SHP77 (cell line): ENCODE measurements at places on chromosomes 16 and 17.
A peak's percentile ranks its signal among the peaks of the same experiment; 100 is the strongest.

DNA sequence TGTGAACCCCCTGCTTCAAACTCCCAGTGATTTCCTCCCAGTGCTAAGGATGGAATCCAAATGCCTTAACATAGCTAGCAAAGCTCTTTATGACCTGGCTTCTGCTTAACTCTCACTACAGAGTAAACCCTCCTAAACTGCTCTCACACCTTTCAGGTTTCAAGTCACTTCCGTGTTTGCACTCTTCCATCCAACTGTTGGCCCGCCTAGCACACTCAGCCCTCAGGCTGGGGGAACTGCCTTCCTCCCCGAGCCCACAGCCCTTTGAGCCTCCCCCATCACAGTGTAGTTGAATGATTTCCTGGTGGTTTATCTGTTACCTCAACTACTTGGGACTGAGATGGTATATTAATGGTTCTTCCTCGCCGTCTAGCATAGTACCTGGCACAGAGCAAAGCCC lies 342.5 kb downstream of the NPIPA8 start:
- no peak for DNase-seq

DNA sequence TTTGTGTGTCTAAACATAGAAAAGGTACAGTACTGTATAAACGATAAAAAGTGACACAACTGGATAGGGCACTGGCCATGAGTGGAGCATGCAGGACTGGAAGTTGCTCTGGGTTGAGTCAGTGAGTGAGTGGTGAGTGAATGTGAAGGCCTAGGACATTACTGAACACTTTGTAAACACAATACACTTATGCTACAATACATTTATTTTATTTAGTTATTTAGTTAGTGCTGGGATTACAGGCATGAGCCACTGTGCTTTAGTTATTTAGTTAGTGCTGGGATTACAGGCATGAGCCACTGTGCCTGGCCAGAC lies 4.6 kb downstream of the CFAP20 start:
- no peak for DNase-seq

DNA sequence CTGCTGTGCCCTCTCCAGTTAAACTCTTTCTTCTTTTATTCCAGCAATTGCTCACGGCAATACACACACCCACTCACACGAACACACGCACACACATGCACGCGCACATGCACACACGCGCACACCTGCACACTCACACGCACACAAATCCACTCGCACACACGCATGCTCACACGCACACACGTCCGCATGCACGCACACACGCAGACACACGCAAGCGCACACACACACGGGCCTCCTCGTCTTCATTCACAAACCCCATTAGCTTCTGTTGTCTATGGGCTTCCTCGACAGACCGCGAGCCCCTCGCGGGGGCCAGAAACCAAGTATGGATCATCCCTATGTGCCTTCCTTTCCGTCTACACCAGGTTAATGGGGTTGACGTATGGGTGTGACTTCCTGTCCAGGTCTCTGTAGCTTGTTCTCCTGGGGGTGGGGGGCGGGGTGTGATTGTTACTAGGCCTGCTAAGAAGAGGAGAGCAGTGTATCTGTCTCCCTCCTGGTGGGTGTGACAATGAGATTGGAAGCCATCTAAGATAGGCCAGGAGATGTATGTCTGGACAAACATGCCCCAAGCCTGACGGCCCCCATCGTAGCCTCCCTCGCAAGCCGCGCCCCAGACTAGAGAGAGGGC lies 670 bp upstream of the CTF1 start:
- peak; percentile 78 for DNase-seq

DNA sequence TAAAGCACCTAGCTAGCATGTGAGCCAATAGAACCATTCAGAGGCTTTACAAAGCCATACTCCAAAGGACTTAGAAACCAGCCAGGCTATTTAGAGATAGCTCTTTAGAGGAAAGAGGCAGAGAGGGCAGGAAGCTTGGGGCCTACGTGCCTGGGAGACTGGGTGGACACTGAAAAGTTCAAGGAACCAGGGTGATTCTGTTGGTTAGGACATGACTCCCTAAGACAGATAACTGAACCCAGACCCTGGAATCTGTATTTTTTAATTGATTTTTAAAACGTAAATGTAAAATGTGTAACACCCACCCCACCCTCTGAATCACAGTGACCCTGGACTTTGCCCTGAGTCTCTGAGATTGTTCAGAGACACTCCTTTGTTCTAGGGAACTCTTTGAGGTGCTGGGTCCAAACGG lies 16.1 kb upstream of the GNA13 start:
- DNase-seq, result no peak

DNA sequence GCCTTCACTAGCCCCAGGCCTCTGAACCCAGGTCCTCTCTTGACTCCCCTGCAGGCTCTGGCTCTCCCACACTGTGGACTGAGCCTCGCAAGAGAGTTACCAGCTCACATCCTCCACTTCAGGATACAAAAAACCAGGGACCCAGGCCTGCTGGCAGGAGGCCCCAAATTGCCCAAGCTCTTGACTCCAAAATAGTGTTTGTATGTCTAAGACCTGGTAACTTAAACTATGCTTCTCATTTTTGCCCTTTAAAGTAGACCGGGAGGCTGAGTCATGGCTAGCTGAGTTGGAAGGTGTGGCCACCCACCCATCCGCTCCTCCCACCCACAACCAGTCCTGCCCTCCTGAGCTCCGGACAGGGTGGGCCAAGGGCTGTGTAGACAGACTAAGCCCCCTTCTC lies 250.0 kb downstream of the SOX9 start:
- no peak for DNase-seq

- DNase-seq, result no peak
These were observed 17.6 kb upstream of the CDRT4 start for GRCh38 chr17:15485045-15485444.

DNA sequence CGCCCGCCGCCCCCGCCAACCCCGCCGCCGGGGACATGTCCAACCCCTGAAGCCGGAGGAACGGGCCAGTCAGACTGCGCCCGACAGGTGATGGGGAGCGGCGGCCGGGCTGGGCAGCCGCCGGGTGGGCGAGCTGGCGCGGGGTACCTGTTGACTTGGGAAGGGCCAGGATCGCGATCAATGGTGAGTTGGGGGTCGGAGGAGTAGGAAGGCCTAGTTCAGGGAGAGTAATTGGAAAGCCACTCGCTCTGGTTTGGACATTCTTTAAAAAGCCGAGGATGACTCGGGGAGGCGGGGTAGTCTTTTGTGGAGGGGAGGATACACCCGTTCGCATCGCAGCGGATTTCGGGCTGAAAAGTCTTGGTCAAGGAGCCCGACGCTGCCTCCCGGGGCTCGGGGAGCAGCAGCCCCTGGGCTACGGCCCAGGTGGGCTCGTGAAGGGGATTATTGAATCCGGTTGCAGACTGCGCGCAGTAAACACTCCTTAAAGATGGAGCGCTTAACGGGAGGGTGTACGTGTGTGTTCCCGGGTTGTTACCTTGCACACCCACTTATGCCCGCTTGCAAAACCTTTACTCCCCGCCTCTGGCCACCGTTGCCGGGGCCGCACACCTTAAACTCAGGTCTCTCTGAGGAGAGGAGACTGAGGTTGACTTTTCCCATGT lies 123.8 kb downstream of the GOSR1 start:
- DNase-seq, result peak; percentile 38

GRCh38 chr17:72539981-72540897 lies 419.4 kb downstream of the SOX9 start:
- DNase-seq, result peak; percentile 50

- DNase-seq, result no peak
These were observed 43.3 kb downstream of the GRIN2A start for GRCh38 chr16:10138881-10139280.

DNA sequence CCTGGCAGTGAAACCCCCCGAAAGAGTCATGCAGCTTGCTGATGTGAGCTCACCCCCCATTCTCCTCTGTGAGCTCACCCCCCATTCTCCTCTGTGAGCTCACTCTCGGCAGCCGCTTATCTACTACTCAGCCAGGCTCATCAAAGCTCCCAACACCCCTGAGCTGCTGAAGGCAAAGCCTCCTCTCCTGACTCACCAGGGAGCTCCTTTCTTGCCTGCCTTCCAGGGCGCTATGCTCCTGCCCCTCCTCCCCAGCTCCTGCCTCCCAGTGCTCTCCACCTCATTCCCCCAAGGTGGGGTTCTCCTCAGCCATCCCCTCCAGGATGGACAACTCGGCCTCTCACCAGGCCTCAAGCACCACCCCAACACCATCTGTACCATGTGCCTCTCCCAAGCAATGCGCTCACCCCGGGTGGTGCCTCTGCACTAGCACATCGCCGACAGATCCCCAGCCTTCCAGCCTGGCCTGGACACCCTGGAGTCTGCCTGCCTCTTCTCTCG lies 27.7 kb upstream of the FAAP100 start:
- DNase-seq, result no peak

- no peak for DNase-seq
These were observed 109.7 kb downstream of the PLCG2 start for GRCh38 chr16:81888520-81889394.

DNA sequence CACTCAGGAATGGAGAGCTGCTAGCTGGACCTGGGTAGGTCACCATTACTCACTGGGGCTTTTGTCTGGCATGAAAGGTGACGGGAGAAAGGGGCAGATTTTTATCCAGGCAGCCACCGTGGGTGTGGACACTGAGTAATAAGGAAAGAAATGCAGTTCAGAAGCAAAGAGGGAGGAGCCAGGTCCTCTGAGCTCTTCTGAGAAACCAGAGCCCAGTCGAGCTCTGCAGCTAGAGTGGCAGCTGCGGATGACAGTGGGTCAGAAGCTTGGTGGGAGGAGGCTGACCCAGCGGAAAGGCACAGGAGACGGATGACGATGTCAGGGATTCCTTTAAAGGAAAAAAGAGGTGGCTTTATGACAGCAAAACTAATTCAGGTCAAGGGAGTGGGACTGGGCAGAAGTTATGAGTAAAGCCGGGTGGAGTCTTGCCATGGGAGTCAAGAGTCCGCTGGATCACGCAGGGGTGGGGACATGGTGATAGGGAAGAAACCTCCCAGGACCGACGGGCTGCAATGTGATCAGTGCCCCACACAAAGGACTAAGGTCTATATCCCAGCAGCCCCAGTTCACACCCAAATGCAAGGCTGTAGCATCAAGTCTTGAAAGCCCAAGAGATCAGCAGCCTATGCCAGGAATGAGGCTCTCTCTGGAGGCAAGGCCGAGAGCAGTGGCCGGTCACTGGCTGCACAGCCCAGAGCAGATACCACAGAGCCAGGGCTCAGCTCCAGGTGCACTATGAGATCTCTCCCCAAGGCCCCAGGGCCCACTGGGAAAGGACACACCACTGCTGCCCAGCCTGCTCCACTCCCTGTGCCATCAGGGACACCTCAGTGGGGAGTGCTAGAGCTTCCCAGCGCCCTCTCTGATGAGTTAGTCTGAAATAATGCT lies 6.3 kb upstream of the MNT start:
- DNase-seq, result no peak

GRCh38 chr17:77098884-77099545 lies 41.8 kb upstream of the SEC14L1 start:
- no peak for DNase-seq

DNA sequence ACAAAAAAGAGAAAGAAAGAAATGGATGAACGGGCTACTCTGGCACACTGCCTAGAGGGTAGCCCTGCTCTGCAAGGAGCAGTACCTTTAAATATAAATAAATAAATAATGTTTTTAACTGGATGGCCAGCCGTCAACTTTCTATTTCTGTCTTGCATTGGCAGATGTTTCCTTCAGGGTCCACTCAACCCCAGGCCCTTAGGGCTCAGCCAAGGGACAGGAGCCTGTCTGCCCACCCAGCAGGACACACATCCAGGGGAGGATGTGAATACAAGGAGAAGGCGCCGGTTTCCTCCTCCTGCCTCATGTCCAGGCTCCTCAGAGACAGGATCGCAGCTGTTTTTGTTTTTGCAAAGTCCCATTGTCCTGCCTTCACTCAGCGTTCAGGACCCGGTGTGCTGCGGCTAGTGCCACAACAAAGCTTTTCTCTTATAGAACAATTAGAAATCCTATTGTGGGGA lies 22.6 kb downstream of the TTYH2 start:
- DNase-seq, result no peak

DNA sequence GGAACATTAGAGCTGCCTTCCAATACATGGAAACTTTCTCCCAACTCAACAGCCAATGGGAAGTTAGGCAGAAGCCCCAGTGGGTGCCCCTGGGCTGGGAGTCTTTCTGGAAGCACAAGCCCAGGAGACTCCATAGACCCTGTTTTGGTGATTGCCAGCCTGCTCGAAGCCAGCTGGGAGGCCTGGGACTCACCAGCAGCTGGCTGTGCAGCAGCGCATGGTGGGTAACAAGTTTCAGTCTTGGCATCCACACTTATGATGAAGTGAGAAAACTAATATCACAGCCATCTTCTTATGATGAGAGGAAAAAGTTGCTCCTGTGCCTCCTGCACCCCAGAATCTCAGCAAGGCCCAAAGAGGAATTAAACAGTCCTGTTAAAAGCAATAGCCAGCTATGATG lies 522.5 kb upstream of the CDH5 start:
- DNase-seq, result no peak

DNA sequence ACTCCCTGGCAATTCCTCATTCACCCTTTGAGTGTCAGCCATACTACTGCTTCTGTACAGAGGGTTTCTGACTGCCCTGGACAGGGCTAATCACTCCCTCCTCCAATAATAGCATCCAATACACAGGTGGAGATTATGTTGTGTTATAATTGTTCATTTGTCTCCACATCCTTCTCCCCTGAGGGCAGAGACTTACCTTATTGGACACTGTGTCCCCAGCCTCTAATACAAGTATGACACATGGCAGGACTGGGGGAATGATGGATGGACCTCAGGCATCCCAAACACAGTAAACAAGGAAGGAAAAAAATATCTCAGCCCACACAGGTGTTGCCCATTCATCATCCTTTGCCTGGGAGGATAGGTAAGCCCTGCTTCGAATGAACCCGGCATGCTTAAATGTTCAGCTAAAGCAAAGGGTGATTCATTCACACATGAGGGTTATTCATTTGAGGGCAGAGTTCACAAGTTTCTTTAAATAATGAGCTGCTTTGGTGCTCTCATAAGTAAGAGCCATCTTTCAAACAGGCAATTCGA lies 34.8 kb downstream of the MMD start:
- no peak for DNase-seq

DNA sequence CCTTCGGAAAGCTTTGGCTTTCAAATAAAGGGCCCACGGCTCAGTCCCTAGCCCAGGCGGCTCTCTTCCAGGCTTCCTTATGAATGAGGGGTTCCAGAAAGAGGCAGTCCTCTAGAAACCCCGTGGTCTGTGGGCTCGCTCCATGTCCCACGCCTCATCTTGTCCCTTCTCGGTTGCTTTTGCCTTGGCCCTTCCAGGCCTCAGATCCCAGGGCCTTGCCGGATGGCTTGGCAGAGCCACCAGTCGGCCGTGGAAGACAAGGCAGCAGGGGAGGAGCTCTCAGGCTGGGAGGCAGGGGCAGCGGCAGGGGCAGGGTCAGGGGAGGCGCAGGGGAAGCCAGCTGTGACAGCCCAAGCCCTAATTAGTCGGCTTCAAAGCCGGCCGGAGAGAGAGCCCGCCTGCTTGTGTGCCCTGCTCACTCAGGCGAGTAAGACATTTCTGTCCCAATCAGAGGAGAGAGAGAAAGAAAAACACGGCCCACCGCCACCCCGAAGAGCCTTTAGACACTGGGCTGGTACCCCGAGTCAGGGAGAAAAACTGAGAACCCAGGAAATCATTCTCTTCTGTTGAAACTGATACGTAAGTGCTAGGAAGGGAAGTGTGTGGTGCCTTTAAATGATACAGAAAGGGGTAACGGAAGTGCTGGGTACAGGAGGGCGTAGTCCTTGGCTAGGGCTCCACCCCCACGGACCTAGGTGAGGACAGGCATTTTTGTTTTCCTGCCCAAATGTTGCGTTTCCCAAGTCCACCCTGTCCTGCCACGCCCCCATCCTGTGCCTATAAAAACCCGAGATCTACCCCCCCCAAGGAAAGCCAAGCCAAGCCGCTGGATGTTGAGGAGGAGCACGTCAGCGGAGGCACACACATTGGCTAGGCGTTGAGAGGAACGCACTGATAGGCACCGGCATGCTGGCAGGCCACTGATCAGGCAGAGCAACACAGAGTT lies 27.8 kb upstream of the MEIOC start:
- DNase-seq, result peak; percentile 88

- no peak for DNase-seq
These were observed 91.8 kb downstream of the CCDC182 start for GRCh38 chr17:57653279-57653678.
